ENCODE measurements at places on chromosomes 5 and 9. TPM values are rescaled to one million over a fixed set of nuclear protein-coding genes. Genes with fewer than 3 reads are reported as not detected.

GRCh38 chr5:38445374-38446028, 110.9 kb downstream of the LIFR start:
- no peak for DNase-seq

DNA sequence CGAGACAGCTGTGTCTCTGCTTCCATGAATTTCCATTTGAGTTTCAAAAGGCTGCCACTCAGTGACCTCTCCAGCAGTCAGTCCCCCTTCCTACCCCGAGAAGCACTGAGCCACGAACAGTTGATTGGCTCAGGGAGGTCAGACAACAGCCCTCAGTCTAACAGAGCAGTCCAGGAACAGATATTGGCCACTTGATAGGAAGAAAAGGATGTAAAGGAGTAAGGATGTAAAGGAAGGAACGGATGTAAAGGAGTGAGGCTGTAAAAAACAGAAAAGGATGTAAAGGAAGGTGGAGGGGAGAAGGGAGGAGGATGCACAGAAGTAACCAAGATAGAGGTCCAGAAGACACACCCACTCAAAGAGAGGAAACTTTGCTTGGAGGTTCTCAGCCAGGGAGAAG, 3.2 kb upstream of the NR4A3 start:
- no peak for DNase-seq

DNA sequence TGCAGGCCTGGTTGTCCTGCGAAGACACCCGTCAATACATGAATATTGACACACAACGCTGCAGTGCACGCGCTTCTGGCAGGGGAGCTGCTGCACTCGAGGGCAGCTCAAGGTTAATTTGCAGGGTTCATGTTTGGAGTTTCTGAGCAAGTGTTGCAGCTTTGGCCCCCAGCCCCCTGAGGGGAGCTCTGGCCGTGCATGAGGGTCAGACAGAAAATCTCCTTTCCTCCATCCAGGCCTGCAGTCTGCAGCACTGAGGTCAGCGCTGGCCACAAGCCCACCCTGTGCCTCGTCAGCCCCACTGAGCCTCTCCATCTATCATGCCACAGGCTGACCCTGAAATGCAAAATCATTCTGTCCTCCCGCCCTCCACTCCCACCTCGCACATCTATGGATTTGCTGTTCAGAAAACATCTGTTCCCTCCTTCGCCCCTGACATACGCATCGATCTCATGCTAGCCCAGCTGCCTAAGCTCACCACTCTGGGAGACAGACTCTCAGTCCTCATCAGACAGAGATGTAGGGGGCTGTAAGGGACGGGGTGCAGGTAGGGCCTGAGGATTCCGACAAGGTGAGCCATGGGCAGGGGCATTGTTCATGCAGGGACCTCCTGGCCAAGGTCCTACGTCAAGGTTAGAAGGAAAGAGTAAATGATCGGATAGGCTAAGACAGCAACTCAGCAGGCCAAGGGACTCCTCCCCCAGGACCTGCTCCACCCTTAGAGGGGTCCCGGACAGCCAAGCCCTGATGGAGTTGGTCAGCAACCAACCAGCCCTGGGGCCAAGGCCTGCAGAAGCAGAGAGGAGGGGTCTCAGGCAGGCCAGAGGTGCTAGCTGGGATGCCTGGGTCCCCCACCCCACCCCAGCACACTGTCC, 125.1 kb downstream of the KCNIP1 start:
- no peak for DNase-seq

DNA sequence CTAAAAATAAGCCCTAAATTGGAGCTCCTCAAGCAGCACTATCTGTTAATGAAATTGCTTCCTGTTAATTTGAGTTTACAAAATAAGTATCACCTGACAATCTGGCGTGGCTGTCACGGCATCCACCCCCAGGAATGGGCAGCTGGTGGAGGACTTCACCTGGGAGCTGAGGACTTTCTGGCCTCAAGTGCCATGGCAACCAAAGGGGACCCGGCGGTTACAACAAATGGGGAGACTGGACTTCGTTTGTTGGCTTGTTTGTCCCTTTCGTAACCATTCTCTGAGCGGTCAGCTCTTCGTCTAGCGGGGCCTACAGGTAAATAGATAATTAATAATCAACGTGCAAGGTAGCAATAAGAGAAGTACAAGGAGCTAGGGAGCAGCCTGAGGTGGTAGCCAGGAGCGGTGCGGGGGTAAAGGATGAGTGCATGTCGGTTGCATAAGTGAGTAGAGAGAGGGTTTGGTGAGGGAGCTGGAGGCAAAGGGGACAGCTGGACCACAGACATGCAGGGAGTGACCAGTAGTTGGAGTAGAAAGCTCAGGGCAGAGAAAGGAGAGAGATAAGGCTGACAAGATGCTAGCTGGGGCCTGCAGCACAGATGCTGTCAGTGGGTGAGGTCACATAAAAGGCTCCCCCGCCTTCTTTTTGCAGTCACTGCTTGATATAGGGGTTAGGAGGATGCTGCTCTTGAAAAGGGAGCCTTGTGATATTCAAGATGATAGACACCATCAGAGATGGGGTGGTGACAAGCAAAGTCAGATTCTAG, 62.5 kb downstream of the HSPA4 start:
- no peak for DNase-seq

- DNase-seq = no peak
Measured at GRCh38 chr9:6214434-6214833, 1.2 kb upstream of the IL33 start.

DNA sequence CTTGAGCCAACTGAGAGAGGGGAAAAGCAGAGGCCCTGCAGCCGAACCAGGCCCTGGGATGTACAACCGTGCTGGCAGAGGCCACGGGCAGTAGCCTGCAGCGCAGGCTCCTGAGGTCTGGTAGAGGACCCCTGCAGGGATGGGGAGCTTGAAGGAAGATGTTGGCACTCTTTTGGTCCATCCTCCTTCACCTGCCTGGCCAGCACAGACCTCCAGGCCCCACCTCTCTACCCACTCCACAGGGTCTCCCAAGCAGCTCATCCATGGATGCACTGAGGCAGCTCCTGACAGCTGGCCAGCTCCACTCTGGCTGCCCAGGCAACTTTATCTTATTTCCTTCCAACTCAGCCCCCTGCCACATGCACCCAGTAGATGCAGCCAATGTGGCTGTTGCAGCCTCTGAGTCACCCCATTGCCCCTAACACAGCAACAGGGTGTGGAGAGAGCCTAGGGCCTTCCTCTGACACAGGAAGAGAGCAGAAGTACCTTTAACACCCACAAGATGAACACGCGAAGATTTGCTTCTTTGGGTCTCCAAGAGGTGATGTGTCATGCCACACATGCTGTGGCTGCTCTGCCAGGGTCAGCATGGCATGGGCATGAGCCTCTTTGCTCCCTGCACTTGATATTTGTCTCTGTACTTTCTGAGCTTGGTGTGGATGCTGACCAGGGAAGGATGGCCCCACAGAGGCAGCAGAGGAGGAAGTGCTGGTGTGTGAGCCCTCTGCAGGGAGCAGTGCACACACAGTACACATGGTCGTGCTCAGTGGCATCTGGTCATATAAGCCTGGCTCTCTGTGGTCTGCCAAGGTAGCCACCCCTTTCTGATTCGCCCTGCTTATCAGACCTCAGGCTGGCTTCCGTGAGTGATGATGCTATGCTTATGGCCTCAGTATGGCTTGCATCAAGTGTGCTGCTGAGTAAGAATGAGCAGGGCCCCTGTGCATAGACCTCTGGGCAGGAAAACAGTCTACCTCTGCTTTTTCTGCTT, 117.2 kb downstream of the NRG2 start:
- DNase-seq = no peak

GRCh38 chr9:80811656-80812055, 877.7 kb downstream of the TLE1 start:
- DNase-seq = no peak

DNA sequence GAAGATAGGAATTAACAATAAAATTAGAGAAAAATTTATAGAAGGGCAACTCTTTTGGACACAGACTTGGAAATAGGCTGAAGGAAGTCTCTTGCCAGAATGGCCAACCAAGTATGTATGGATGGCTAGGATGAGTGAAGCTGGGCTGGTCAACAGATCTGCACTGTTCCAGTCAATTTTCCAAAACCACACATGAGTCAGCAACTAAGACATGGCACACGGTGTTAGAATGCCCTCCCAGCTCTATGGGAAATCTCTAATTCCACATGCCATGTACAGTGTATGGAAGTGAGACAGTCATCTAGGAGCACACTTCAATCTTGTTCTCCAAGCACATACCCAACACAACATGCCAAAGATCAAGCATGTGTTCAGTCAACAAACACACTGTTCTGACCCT, 129.6 kb downstream of the GLIS3 start:
- no peak for DNase-seq

- DNase-seq = no peak
Measured at GRCh38 chr9:88230612-88231011, 92.3 kb upstream of the SPATA31C2 start.

- DNase-seq = no peak
Measured at GRCh38 chr9:98024702-98025101, 31.8 kb upstream of the NANS start.

DNA sequence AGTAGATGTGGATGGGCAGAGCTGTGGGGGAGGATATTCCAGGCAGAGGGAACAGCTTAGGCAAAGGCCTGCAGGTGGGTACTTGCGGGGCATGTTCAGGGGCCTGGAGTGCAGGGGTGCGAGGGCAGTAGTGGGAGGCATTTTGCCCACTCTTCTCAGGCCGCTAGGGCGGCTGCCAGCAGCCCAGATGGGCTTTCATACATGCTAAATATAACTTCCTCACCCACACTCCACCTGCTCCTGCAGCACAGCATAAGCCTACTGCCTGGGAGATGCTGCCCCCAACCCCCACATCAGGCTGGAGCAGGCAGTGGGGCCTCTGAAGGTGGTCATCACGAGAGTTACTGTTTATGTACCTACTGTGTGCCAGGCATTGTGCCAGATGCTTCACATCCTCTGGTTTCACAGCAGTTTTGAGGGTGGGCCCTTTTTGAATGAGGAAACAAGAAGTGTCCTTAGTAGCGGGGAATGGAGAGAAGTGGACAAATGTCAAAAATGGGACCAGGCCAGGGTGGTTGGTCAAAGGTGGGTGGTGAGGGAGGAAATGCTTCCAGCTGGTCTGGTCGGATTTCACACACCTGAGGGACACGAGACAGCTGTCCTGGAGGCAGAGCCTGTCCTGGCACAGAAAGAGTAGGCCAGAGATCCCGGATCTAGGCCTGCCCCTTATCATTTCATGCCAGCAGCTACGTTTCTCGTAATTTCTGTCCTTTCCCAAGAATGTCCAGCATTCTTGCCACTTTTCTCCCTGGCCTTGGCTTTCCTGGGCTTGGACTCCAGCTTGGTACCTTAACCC, 12.1 kb downstream of the RGS14 start:
- DNase-seq = no peak

- no peak for DNase-seq
Measured at GRCh38 chr9:69120380-69121154, 53.5 kb upstream of the TJP2 start.

DNA sequence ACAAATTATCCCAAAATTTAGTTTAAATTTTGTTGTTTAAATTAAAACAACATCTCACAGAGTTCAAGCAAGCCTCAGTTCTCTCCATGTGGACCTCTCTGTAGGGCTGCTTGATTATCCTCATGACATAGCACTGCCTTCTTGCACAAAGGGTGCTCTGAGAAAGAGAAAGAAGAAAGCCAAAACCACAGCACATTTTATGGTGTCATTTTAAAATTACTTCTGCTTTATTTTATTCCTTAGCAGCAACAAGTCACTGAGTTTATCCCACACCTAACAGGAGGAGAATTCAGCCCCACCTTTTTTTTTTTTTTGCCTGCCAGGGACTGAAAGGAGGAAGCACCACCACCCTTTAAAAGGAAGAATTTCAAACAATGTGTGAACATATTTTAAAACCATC, 12.8 kb upstream of the KCNV2 start:
- DNase-seq = no peak

DNA sequence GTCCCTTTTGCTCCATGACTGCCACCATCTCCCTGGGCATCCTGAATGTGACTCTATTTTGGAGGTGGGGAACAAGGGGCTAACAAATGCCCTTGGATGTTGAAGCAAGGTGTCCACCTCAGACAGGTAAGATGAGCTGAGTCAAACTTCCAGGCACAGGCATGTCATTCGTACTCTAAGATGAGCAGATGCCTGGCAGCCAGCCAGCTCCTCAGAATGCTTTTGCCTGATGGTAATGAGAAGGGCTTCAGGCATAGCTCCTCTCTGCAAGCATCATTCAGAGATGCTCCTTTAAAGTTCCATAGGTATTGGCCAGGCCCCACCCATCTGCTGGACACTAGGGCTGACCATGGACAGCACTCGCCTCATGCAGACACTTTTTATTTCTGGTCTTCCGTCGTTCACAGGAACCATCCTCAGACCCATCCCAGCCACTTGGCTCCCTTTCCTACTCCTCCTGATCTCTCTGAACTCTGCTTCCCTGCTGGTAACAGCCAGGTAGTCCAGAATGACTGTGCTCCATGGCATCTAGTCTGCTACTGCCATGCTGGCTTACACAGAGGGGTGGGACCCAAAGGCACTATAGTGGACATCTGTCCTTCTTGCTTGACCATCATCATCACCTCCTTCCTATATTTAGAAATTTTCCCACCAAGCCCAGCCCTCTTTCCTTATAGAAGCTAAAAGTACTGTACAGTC, 118.8 kb downstream of the GLIS3 start:
- DNase-seq = no peak

DNA sequence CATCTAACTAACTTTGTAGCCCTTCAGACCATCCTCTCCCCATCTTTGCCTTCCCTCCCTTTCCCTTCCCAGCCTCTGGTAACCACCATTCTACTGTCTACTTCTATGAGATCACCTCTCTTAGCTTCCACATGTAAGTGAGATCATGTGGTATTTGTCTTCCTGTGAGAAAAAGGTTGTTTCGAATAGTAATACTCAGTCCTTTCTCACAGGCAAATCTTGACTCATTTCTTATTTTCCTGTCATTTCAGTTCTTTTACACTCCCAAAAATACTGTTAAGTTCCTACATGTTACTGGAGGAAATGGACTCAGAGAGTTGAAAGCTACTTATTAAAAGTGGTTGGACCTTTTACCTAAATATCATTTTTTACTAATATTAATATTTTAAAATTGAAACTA, 82.1 kb downstream of the SLF1 start:
- DNase-seq = no peak

GRCh38 chr9:77218612-77219011, 41.3 kb downstream of the VPS13A start:
- DNase-seq = no peak

- DNase-seq = no peak
Measured at GRCh38 chr5:93886098-93886806, 144.9 kb upstream of the POU5F2 start.

- DNase-seq = no peak
Measured at GRCh38 chr5:50694027-50694590, 27.7 kb downstream of the PARP8 start.

Gene SLC6A19
- polyA plus RNA-seq = 55.8 TPM

Gene UBAC1
- polyA plus RNA-seq = 29.5 TPM

Gene FOXI1
- 7.8 TPM for polyA plus RNA-seq

Gene SURF1
- 36.6 TPM for polyA plus RNA-seq

Gene SMARCA2
- 164 TPM for polyA plus RNA-seq

Gene EIF4E1B
- not detected for polyA plus RNA-seq

Gene DDX41
- polyA plus RNA-seq = 96.6 TPM

Gene IL31RA
- polyA plus RNA-seq = 0.11 TPM

Gene EPB41L4B
- polyA plus RNA-seq = 17.3 TPM

Gene ABCA1
- 9.9 TPM for polyA plus RNA-seq
